ENCODE measurements at places on chromosomes 3 and 15.

DNA sequence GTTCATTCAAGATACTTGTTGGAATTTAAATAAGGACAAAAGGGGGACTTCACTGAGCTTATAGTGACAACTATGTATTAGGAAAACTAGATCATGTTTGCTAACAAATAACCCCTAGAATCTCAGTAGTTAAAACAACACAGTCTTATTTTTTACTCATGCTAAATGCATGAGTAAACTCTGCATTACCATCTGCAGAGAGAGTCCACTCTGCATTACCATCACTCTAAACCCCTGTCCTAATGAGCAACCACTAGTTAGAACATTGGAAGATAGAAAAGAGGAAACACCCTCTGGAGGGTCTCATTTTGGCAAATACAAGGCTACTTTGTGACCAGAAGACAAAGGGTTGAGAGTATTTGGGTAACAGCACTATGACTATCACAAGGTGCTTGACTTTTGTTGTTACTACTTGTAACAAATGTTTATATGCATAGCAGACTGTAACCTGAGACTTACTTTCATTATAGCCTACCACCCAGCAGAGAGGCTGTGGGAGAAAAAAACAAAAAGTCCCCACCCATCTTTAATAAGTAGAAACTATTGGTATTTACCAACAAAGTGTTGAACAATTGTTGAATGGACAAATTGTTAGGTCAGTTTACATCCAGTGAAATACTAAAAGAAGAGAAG, 99.1 kb downstream of the OXSM start:
- no peak for DNase-seq

GRCh38 chr15:74504418-74504817, 36.6 kb upstream of the ARID3B start:
- no peak for DNase-seq

DNA sequence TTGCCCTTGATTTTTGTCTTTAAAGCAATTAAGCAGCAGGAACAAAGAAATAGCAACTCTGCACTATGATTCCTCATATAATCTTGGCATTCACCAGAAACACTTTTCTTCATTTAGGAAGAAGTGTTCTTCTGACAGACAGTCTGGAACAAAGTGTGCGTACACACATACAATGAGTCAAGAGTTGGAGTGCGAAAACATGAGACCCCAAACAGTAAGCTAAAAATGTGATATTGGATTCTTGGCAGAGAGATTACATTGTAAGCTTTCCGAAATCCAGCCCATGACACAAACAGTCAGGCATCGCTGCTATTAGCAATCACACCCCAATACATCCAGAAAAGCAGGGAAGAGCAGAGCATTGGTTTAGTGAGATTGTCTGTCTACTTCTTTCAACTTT, 306.7 kb upstream of the TBC1D5 start:
- DNase-seq = no peak

DNA sequence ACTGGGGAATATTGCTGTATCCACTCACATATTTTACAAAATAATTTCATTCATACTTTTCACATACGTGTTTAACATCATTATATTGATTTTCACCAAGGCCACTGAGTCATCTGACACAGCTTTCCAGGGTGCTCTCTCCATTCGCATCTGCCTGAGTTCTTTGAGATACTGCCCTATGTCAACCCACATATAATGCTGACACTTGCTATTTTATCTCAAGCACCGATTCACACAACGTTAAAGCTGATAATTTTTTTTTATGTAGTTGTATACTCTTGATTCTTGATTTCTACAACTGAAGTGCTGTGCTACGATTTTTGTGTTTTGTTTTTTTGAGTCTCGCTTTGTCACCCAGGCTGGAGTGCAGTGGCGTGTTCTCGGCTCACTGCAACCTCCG, 249.8 kb upstream of the CDIN1 start:
- no peak for DNase-seq

- no peak for DNase-seq
Observed at GRCh38 chr3:189195302-189195701, 23.5 kb downstream of the TPRG1 start.

DNA sequence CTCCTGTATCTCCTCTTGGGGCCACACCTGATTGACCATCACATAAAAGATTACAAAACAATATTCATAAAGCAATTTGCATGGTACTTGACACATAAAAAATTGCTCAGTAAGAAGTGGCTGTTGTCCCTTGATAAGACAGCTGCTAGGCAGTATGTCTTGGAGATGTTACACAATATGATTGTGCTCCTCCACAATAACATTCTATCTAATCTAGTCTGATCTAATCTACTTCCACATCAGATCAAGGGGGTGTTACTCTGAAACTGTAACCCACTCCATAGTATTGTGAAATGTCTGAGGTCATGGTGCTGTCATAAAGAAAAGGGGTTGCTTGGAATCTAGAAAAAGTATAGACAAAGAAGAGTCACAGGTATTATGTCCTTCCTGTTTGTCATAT, 23.4 kb upstream of the AQP9 start:
- no peak for DNase-seq

GRCh38 chr3:122925756-122926155, 101.8 kb downstream of the SEMA5B start:
- DNase-seq = no peak

- no peak for DNase-seq
Observed at GRCh38 chr3:79030157-79030556, 737.6 kb downstream of the ROBO1 start.

GRCh38 chr3:157239082-157239704, 79.2 kb upstream of the CCNL1 start:
- peak; percentile 38 for DNase-seq

DNA sequence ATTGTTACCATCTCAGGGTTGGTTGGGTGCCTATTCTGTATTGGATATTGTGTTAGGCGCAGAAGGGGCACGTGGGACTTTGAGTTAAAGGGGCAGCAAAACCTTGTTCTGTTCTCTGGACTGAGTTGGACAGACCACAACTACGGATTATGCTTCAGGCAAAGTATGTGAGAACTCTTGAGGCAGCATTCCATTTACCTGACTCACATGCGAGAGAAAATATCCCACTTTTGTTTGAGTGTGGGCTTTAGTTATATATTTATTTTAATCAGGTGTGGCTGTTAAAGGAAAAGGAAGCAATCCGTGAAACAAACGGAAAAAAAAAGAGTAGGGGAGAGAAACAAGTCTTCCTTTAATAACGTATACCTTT, 627 bp upstream of the PLS1 start:
- peak; percentile 62 for DNase-seq

DNA sequence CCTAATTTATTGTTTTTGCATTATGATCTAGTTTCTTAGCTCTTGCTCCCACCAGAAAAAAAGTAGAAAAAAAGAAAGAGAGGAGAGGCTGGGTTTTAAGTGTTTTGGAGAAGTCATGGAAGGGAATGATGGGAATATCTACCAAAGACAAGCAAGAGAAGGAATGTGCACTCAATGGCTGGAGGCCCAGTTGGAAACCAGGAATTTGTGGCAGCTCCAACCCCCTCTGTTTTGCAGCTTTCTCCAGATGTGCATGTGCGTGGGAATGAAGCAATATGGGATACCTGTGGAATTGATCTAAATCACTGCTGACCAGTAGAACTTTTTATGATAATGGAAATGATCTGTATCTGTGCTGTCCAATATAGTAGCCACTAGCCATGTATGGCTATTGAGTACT, 27.1 kb downstream of the EIF2AK4 start:
- DNase-seq = no peak

DNA sequence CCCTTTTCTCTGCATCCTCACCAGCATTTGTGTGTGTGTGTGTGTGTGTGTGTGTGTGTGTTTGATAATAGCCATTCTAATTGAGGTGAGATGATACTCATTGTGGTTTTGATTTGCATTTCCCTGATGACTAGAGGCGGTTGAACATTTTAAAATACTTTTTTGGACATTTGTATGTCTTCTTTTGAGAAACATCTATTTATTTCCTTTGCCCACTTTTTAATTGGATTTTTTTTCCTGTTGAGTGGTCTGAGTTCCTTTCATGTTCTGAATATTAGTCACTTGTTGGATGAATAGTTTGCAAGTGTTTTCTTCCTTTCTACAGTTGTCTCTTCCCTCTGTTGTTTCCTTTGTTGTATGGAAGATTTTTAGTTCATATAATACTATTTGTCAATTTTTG, 54.3 kb upstream of the THSD4 start:
- no peak for DNase-seq

DNA sequence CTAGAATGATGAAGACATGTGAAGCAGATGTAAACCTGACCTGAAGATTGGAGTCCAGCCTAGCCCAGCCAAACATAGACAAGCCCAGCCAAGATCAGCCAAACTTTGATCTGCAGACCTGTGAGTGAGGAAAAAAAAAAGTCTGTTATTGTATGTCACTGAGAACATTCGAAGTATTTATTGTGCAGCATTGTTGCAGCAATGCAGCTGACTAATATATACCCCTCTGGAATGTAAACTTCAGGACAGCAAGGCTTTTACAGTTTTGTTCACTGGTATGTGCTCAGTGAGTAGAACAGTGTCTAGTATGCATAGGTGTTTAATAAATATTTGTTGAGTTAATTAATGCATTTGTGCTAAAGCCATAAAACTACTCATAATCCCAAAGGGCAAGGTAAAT, 23.4 kb downstream of the TMEM202 start:
- DNase-seq = no peak

DNA sequence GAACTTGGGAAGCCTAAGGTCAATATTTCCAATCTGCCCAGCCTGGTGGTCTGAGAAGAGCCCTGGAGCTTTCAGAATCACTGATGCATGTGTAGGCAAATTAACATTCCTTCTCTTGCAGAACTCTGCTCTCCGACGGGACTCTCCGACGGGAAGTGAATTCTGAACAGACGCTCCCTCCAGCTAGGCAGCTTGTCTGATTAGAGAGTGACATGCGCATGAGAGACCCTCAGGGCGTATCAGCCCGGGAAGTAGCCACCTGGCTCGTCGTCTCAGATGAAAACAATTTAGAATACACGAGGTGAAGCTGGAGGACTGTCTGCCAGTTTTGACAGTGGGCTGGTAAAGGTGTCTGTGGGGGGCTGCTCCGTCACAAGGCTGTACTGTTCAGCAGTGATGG, 103.1 kb downstream of the DGKG start:
- no peak for DNase-seq

DNA sequence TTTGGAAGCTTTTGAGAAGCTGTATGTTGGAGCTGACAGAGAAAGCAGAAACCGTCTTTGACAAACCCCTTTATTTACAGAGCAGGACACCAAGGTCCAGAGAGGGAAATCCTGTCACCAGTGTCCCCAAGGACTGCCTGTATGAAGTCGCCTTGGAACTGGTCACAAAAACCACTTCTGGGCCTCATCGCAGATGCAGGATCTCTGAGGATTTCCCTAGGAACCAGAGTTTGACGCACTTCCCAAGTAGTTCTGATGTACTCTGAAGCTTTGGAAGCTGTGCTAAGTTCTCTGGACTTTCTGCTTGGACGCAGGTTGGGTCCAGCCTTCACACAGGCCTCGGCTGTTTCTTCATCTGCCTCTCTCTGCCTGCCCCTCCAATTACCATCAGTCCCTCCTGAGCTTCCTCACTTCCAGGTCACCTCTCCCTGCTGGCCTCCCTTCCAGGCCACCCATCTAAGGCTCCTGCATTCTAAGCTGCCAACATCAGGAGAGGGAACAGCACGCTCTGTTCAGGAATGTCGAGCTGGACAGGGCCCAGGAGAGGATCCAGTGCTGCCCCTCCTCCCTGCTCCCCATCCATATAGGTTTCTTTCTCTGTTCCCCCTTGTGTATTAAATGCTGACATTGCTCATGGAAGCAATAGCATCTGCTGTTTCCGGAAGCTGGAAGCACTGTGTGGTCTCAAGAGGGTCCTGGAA, 270.8 kb downstream of the OPA1 start:
- no peak for DNase-seq

DNA sequence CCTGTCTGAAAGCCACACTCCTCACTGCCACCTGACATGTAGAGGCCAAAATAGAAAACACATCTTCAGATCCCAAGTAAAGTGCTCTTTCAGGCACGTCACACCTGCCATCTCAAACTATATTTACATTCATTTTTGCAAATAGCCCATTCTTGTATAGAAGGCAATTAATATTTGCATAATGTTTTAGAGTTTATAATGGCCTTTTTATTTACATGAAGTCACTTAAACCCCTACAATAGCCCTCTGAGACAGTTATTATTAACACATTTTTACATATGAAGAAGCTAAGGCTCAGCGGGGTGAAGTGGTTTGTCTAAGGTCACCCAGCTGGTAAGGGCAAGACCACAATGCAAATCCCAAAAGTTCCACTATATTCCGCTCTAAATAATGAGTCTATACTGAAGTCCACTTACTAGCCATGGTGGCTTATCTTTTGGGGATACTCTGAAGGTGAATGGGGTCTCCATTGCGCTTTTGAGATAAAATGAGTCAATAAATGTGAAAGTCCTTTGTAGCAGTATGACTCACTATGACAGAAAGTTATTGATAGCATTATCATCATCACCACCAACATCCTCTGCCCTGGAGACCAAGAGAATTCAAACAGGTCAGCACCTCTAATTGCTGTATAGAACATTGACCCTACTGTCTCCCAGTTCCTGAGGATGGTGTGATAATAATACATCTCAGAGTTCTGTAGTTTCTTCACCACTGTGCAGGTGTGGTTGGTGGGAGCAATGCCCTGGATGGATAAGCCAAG, 155.9 kb upstream of the BCL6 start:
- DNase-seq = no peak

- DNase-seq = no peak
Observed at GRCh38 chr3:95002438-95003046, 939.7 kb downstream of the NSUN3 start.

DNA sequence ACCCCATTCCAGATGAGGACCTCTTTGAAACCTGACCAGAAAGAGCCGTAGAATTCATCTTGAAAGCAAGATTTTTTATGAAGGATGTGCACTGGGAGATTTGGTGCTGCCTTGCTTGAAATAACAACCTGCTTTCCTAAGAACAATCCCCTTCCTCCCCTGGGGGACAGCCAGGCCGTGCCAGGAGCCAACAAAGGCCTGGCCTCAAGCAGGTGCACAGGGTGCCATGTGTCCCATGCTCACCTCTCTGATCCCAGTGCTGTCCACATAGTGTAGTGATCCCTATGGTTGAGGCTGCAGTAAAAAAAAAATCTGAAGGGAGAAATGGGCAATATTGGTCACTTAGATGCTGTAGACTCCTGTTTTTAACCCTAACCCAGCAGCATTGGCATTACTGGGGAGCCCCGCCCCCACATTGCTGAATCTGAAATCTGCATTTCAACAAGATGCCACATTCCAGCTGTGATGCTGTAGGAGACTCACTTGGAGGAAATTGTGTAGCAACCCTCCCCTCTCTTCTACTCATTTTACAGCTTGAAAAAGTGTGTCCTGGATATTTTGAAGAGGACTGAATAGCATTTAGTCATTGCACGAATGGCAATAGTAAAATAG, 171.2 kb downstream of the APBA2 start:
- no peak for DNase-seq

DNA sequence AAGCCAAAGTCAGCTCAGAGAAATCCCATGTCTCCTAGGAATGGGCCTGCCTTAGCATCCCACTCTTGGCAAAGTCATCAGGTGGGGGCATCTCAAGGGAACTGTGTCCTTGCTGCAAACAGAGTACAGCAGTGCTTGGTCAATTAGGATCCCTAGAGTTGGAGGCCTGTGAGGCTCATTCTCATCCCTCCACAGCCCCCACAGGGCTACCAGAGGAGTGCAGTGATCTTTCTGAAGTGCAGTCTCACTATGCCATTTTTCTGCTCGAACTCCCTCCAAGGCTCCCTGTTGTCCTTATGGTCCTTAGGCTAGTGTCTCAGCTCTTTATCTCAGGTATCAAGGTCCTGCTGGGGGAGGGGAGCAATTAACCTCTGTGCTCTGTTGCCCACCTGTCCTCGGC, 31.1 kb downstream of the TMEM40 start:
- no peak for DNase-seq
